Esophagus mucosa (tissue), 1 donor: ENCODE measurements at places on chromosomes 2 and 18. TPM values are rescaled to one million over a fixed set of nuclear protein-coding genes. Genes with fewer than 3 reads are reported as not detected.

COX5B gene
- 302 TPM for total RNA-seq

GRCh38 chr2:134304394-134305108 lies 50.7 kb downstream of the MGAT5 start:
- no peak for ATAC-seq

DNA sequence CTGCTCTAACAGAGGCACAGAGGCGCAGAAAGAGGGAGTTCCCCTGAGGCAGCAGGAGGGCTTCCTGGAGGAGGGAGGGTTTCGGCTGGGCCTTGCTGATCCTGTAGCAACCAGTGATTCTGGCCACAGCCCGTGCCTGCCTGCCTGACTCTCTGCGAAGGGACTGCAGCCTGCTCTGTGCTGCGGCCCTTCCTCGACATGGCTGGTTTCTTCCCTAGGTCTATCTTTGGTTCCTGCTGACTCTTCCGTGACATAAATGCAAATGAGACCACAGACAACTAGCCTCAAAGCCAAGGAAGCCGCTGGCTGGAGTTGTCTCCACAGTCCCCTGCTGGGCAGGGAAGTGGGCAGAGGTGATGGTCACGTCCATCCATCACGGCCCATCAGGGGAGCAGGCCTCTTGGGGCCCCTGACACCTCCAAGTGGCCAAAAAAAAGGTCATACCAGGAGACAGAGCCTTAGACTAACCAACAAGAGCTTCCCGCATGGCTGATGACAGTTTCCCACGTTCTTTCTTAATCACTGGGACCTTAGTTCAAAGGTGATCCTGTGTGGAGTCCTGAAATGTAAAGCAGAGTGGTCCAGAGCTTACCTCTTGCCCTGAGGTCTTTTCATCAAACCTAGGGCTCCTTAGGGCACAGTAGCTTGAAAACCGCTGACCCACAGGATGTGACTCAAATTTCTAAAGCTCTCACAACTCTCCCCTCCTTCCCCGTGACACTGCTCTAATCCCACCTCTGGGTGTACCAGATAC lies 55.3 kb downstream of the HS1BP3 start:
- peak; percentile 24 for ATAC-seq

DNA sequence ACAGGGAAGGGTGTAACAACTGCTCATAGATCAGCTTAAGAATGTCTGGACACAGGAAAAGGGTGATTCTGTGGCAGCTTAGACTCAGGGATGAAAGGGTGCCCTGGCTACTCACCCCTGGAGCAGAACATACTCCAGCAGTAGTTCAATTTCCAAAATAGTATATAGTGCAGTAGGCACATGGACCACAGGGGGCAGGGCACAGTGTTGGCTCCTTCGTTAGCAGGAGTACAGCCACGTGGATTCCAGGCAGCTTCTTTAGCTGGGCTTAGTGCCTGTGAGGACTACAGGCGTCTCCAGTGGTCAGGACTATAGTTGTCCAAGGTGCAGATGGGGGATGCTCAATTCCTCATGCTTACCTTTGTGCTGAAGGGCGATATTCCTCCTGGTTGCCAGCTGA lies 277.5 kb upstream of the DDX18 start:
- ATAC-seq = no peak

CACNB4 gene
- total RNA-seq = 9.6 TPM

KANSL3 gene
- total RNA-seq = 19.0 TPM

DNA sequence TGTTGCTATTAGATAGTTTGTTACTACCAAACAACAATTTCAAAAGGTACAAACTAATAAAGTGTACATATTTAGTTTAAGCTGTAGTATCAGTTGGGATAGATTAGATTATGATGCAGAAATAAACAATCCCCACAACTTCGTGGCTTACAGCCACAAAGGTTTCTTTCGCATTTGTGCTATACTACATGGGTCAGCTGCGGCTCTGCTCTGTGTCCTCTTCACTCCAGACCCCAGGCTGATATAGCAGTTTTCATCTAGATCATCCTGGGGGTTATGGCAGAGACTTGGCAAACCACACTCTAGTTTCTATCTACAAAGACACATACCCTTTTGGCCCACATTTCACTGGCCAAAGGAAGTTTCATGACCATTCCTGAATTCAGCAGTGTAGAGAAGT lies 108.0 kb upstream of the SP5 start:
- ATAC-seq = no peak

DNA sequence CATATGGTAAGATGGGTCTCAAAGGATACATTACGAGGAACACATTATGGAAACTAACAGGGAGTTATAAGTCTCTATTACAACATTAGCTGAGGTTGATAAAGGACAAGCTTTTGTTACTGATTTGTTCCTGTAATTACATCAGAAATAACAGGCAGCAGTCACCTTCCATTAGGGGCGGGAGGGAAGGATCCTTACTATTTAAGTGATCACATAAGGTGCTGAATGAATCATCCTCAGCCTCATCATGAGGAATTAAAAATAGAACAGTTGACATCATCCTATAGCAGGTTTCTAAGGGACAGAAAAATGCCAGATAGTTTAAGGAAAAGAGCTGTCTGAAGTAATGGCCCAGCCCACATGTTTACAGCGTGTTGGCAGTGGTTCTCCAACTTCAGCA lies 86.9 kb upstream of the MGAT5 start:
- peak; percentile 85 for ATAC-seq

COL5A2 gene
- total RNA-seq = 6.3 TPM

GRCh38 chr2:9462313-9462712 lies 12.0 kb upstream of the IAH1 start:
- ATAC-seq = no peak

DNA sequence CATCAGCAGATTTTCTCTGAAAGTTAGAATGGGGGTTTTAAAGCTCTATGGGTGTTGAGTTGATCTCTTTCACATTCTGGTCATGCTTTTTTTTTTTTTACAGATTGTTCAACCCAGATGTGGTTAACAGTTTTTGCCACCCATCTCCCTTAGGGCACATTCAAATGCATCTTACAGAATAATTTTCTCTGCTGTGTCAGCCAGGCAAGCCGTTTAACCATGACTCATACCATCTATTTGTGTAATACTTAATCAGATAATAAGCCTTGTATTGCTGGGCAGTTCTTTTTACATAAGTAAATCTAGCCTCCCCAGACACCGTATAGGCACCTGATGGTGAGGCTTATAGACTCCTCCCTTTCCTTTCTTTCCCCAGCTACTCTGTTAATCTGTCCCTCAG lies 62.0 kb downstream of the TGIF1 start:
- peak; percentile 95 for ATAC-seq

MYL1 gene
- total RNA-seq = 0.44 TPM

SEPTIN10 gene
- 72.6 TPM for total RNA-seq

TTC39C gene
- total RNA-seq = 24.6 TPM

- no peak for ATAC-seq
Measured at GRCh38 chr2:65411056-65411795, 21.2 kb downstream of the SPRED2 start.

DNA sequence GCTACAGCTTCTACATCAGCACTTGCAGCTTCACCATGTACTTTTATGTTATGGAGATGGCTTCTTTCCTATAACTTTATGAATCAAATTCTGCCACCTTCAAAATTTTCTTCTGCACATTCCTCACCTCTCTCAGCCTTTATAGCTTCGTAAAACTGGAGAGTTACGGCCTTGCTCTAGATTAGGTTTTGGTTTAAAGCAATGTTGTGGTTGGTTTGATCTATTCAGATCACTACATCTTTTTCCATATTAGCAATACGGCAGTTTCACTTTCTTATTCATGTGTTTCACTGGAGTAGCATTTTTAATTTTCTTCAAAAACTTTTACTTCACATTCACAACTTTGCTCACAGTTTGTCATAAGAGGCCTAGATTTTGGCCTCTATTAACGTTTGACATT lies 242.9 kb upstream of the GYPC start:
- ATAC-seq = no peak

DNA sequence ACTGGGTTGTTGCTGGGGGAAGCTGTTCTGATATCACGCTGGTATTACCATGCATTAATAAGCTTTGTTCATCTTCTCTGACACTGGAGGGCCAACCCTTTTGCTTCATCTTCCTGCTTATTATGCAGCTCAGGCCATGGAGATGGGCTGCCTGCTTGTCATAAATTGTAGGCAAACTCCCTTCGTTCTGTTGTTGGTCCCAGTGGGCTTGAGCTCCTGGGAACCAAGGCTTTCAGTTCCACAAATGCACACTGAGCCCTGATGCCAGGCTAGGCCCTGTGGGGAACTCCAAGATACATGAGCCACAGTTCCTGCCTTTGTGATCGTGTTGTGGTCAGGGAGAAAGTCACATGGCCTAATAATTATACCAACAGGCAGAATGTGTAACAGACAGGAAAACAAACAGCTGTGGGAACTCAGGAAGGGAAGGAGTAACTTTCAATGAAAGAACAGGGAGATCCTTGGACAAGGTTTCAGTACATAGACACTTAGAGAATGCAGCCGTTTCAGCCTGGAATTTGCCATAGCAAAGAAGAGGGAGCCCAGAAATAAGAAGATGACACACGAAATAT lies 49.0 kb upstream of the BCL2L11 start:
- no peak for ATAC-seq

- ATAC-seq = no peak
Measured at GRCh38 chr2:177265824-177266817, 1.6 kb upstream of the NFE2L2 start.

DNA sequence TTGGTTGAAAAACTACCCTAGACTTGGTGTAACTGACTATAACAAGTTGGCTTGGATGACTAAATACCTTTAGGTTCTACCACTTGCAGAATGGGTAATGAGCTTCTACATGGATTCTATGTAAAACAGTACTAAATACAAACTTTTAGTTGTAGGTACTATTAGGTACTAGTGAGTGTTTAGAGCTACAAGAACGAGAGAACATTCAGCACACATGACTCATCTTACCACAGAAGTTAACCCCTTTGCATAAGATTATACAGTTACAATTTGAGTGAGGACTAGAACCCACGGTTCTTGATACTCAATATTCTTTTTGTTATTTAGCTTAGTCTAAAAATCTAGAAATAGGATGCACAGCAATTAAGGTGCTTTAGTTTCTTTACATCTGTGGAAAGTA lies 101.7 kb upstream of the TFCP2L1 start:
- ATAC-seq = no peak

- ATAC-seq = peak; percentile 100
Measured at GRCh38 chr2:130241041-130241707, 42.9 kb upstream of the TUBA3E start.

- ATAC-seq = no peak
Measured at GRCh38 chr18:67232406-67232805, 284.1 kb downstream of the DSEL start.

GRCh38 chr2:109432421-109432820 lies 181.3 kb downstream of the SEPTIN10 start:
- ATAC-seq = no peak

KCNIP3 gene
- 0.96 TPM for total RNA-seq

DIS3L2 gene
- total RNA-seq = 25.0 TPM

DNA sequence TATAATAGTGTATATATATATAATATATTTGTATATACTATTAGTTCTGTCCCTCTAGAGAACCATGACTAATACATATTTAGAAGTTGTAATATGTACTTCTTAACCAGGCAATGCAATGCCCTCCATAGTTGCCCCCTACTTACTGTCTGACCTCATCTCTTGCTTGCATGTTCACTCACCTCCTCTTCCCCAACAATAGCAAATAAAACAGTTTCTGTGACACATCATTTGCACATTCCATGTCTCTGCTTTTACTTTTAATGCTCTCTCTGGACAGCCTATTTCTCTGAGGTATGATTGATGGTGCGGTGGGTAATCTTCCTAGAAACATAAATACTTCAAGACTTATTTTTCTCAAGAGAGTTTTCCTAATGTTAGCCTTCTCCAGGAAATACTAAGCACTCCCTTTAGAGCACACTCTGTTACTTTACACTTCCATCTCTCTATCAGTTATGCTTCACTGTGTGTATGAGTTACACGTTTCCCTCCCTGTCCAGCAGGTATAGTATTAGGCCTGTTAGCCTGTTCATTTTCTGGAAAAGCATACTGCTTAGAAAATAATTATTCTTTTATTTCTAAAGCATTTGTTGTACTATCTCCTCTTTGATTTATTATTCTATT lies 295.6 kb upstream of the LRATD1 start:
- ATAC-seq = no peak

GPR45 gene
- not detected for total RNA-seq

DNA sequence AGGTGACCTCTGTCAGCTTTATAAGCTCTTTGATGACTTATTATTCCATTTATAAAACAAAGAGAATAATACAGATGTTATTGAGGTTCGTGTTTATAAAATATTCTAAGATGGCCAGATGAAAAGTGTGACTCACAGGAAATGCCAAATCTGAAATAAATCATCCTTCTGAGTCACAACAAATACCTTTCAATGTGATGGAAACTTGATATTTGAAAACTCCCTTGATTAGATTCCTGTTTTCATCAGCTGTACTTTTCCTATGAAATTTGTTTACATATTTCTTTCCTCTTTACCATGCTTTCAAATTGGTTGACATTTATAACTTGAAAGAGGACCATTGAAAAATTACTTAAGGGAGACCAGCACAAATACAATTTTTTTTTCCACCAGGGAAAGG lies 30.6 kb upstream of the PPP1R1C start:
- no peak for ATAC-seq

DNA sequence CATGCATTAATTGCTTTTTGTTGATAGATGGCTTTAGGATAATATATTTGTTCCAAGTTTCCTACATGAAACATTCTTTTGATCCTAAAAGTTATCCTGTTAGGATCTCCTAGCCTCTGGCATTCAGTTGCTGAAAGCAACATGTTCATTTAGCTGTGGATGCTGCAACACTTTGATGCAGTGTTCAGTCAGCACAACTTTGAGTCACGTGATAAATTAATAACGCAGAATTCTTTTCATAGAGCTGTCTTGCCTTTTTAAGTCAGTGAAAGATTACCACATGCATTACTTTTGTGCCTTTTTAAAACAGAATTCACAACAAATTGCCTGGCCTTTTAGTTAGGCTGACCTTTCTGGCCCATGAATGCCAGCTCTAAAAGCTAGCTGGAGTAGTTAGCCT lies 1467.9 kb upstream of the ZEB2 start:
- no peak for ATAC-seq

GREB1 gene
- total RNA-seq = 0.60 TPM

DNA sequence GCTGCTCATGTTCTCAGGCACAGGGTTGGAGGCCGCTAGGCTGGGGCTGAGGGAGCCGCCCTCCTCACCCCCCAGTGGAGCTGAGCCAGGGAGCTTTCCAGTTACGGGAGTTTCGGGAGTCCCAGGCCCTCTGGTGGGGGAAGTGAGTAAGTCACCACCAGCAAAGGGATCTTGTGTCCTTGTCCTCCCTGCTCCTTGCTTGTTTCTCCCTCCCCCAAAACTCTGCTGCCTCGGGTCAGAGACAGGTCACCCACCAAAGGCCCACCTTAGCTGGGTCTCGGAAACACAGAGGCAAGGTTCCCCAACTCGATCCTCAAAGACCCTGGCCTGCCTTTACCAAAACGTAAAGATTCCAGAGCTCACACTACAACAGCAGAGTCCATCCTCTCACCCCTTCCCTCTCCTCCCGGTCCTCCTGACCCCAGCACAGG lies 60.5 kb upstream of the POMC start:
- ATAC-seq = peak; percentile 77

DNA sequence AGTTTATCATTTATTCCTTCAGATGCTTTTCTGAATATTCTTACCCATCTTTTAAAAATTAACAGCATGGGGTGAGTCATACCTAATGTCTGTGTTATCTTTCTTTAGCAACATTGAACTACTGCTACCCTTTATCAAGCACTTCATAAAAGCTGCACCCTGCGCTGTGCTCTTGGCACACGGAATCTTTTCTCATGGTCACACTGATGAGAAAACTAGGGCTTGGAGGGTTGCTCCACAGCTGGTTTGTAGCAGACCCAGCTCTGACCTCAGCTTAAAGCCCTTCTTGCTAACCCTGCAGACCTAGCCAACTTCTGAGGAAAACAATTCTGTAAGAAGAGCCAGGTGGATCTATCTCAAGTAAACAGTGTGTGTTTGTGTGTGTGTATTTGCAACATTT lies 106.3 kb downstream of the RNF144A start:
- no peak for ATAC-seq
